GDM1 (cell line): ENCODE measurements at places on chromosomes 12 and 14.

- no peak for DNase-seq
Measured at GRCh38 chr12:76290963-76291859, 57.0 kb downstream of the BBS10 start.

- no peak for DNase-seq
Measured at GRCh38 chr14:55105991-55106390, 23.1 kb upstream of the LGALS3 start.

DNA sequence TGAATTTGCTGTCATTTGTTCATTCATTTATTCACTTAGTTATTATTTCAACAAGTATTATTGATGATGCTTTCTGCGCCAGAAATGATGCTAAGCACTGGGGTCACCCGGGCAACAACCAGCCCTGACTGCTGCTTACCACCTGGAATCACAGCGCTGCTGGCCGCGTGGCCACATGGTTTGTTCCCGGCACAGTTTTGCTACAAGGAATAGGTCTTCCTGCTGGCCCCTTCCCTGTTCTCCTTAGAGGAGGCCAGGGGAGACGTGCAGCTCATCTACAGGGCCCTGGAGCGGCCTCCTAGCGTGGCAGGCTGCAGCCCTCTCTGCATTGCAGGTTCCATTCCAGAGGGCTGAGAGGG lies 7.0 kb downstream of the JDP2 start:
- no peak for DNase-seq

DNA sequence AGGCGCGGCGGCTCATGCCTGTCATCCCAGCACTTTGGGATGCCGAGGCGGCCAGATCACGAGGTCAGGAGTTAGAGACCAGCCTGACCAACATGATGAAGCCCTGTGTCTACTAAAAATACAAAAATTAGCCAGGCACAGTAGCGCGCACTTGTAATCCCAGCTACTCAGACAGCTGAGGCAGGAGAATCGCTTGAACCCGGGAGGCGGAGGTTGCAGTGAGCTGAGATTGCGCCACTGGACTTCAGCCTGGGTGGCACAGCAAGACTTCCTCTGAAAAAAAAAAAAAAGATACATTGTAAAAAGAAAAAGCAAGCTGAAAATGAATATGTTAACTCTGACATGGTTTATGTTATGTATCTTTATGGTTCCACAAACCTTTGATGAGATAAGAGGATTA lies 33.6 kb downstream of the RPGRIP1 start:
- no peak for DNase-seq

DNA sequence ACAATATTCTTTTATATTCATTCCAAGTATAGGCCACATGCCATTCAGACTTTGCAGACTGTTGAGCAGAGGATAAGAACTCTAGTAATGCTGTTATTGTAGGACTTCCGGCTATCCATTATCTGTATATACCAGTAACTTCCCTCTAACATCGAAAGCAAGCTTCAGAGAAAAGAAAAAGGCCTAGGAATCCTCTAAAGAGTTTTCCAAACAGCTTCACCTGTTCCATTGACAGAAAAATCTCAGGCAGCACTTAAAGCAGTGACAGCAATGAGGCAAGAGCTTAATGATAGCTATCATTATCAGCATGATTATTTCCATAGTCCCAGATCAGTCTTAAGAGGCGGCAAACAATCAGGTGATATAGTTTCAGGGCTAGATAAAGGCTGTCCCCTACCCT lies 1.8 kb downstream of the CPNE8 start:
- DNase-seq = no peak

DNA sequence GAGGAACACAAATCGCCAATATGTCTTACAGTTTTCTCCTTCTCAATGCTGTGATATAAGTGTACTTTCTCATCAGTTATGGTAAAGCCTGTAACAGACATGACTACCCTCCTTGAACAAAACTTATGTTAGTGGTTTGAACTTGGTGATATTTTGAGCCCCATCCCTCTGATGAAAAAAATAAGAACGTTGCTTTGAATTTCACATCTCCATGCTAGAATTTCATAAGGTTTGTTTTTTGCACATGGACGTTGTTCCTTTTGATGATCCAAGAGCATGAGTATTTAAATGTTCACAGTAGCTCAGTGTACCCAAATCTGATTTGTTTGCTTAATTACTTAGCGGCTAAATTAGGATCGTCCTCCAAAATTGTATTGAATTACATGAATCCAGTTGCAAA lies at the start of gene SLC15A5:
TSS of gene SLC15A5 (minus strand) at position 101 of the 400 bp plus-strand sequence. CDS start at position 101, 0 bp downstream.
- DNase-seq = no peak

GRCh38 chr14:88546621-88547385 lies 8.0 kb downstream of the PTPN21 start:
- no peak for DNase-seq

DNA sequence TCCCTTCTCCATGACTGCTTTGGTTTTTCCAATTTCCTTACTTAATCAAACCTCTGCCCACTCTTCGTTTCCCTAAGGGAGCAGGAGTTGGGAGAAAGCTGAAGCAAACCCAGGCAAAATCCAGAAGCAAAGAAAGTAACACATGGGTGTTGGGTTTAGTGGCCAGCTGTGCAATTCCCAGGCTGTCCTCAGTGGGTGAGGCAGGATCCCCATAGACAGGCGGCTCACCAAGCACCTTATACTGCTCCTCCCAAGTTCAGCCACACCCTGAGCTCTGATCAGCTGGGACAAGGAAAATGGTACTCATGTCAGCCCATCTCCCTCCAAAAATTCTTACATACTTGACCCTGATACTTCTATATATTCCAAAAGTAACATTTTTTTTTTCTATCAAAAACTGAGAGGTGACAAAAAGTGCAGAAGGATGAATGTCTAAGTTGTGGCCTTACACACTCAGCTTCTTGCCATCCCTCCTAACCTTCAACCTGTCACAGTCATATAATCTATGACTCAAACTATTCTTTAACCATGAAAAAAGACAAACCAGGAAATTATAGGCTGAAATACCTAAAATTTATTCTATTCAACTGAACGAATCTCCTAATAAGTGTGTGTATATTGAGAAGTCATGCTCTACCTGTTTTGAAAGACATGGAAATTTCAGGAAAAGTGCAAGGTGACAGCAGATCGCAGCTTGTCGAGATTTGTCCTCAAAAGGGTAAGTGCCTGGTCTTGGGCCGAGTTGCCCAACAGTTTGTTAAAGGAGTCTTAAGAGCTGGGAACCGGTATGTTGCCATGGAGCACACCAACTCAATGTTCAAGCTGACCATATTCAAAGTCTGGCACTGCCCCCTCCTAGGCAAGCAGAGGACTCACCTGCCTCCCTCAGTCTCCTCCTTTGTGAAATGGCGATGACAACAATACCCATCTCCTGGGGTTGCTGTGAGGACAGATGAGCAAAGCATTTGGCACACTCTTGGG lies 17.6 kb upstream of the ZFP36L1 start:
- no peak for DNase-seq

DNA sequence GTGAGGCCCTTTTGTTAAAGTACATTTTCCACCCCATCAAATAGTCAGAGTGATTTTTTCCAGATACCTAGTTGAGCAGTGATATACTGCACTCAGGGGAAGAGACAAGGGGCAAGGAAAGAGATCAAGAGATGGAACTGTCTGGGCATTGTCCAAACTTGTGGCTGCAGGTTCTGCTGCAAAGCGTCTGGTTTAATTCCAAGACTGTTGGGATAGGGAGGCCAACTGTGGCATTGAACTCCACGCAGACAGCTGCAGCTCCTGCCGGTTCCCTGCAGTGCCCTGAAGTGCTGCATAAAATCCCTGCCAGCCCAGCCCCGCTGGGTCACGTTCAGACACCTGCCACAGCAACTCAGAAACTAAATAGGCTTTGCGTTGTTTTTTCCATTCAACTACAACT lies 30.5 kb downstream of the RPH3A start:
- no peak for DNase-seq

DNA sequence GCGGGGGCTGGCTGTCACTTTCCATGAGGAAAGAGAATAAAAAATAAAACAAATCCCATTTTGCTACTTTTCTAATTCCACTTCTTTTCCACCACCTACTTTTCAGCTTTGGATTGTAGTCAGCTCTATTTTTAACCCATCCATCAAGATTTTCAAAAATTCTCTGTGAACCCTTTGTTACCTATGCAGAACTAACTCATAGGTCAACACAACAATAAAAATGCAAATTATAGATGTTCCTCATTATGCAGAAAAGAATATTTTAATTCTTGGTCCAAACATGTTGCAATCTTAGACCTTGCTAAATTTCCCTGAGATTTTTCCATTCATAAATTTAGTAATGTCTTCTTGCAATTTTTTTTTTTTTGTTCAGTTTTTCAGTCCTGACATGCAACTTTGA lies 454.5 kb downstream of the ADAMTS20 start:
- no peak for DNase-seq

- DNase-seq = no peak
Measured at GRCh38 chr12:32917094-32917611, 20.6 kb upstream of the PKP2 start.

GRCh38 chr12:48907245-48907644 lies 18.0 kb downstream of the FKBP11 start:
- DNase-seq = no peak

GRCh38 chr14:55381040-55381439 lies 30.6 kb downstream of the ATG14 start:
- no peak for DNase-seq

GRCh38 chr14:87794561-87794960 lies 198.4 kb downstream of the GALC start:
- no peak for DNase-seq
